Right ventricle myocardium superior (tissue), 1 donor: ENCODE measurements at places on chromosomes 1 and 21. TPM values are rescaled to one million over a fixed set of nuclear protein-coding genes. Genes with fewer than 3 reads are reported as not detected.

Gene KRTCAP2
- 121 TPM for total RNA-seq

Gene GJB3
- total RNA-seq = not detected

DNA sequence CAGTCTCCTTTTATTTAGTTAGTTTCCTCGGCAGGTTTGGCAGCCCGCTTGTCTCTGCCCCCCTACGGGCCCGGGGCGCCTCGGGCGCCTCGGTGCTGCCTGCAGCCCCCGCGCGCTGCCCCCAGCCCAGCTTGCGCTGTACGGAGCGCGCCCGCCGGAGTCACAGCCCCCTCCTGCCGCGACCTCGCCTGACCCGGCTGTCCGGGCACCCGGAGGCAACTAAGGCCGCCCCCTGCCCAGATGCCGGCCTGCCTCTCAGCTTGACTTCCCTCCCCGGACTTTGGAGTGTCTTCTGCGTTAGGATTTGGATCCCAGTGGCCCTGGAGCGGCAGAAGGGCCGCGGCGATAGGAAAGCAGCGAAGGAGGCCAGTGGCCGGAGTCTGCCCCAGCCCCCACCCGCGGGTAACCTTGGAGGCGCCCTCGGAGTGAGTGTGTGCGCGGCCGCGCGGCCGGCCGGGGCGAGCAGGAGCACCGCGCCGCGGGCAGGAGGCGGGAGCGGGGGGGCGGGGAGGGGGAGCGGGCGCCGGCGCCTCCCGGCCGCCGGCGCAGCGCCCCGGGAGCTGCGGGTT is 7.6 kb downstream of the CDKN2C start:
- peak; percentile 79 for DNase-seq

Gene RCC1
- total RNA-seq = 8.1 TPM

- DNase-seq = no peak
Measured at GRCh38 chr1:192407206-192407605, 90.4 kb downstream of the RGS21 start.
